ENCODE measurements at places on chromosomes 2 and 18.
A peak's percentile ranks its signal among the peaks of the same experiment; 100 is the strongest.

DNA sequence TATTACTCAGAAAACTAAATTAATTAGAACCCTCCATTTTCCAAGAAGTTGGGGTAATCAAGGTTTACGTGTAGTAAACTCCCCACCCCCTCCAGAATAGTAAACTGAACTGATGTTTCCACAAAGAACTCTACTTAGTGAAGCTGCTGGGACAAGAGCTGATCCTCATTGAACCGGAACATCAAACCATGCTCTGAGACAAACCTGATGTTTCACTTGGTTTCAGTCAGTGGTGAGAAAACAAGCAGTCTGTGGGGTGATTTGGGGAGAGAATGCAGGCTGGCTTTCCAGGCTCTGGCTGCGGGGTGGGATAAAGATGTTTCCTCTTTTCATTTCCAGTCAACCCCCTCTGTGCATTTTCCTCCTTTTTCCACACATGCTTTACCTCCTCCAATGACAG lies 38.2 kb downstream of the CELF4 start:
- no peak overlapping the region for H3K4me3 ChIP-seq
- no peak for DNase-seq
- H3K27ac ChIP-seq = no peak overlapping the region
- no peaks in the 10 kb centered on the region for H3K36me3 ChIP-seq
- peaks cover 23% of the 10 kb centered on the region for H3K27me3 ChIP-seq
- no peaks in the 10 kb centered on the region for H3K4me1 ChIP-seq

DNA sequence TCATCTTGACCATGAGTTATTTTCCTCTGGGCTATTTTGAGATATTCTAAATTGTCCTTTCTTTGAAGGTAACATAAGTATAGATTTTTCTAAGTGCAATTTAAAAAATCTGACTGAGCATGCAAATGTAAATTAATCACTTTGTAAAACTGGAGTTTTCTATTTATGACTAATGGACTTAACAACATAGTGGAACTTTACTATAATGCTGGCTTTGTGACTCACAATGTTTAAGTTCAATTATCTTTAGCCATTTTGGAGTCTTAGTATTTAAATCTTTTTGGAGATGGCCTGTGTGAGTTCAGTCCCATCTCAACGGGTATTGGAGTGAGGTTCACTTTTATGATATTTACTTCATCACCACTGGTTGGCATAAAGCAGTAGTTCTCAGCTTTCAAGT lies 35.2 kb upstream of the NOSTRIN start:
- no peaks in the 10 kb centered on the region for H3K27me3 ChIP-seq
- DNase-seq = no peak
- H3K4me3 ChIP-seq = no peak overlapping the region
- no peaks in the 10 kb centered on the region for H3K4me1 ChIP-seq
- no peak overlapping the region for H3K27ac ChIP-seq

GRCh38 chr18:43870626-43871025 lies 593.3 kb upstream of the SYT4 start:
- no peak for DNase-seq
- no peaks in the 10 kb centered on the region for H3K4me1 ChIP-seq
- H3K4me3 ChIP-seq = no peak overlapping the region
- no peaks in the 10 kb centered on the region for H3K27me3 ChIP-seq
- H3K36me3 ChIP-seq = no peaks in the 10 kb centered on the region
- no peak overlapping the region for H3K27ac ChIP-seq

DNA sequence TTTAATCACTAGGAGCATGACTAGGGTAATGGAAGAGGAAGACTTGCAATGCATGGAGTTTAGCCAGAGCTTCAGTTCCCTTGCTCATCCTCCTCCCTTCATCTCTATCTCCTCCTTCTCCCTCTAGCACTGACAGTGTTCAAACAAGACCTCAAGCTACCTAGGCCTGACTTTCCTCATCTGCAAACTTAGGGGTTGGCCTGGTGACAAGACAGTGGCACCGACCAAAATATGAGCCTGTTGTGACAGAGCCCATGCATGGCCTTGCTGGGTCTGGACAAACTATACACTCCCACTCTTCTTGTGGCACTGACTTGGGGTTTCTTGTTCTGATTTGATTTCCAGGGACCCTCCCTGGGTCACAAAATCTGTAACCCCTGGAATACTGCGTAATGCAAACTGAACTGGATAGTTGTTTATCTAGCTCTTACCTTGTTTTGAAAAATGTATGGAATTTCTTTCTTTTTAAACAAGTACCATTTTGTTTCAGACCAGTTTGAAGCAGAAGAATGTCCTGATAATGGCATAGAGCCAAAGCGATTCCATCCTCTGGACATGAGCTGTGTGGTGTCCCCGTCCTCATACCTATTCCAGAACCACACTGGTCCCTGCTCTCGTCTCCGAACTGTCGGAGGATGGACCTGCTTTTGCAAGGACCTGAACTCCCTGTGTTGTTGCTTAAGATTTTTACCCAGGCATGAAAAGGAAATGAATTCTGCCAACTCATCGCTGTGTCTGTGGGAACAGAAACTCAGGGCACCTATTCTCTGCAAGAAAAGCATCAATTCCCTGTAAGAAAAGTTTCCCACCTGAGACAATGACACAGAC lies 33.4 kb upstream of the PPP4R1 start:
- no peaks in the 10 kb centered on the region for H3K36me3 ChIP-seq
- no peak overlapping the region for H3K27ac ChIP-seq
- no peak for DNase-seq
- peaks cover 12% of the 10 kb centered on the region for H3K27me3 ChIP-seq

- H3K36me3 ChIP-seq = no peaks in the 10 kb centered on the region
- H3K27me3 ChIP-seq = no peaks in the 10 kb centered on the region
- H3K27ac ChIP-seq = no peak overlapping the region
- no peaks in the 10 kb centered on the region for H3K4me1 ChIP-seq
- H3K4me3 ChIP-seq = no peak overlapping the region
These were observed 131.3 kb upstream of the REV1 start for GRCh38 chr2:99621106-99621505.

DNA sequence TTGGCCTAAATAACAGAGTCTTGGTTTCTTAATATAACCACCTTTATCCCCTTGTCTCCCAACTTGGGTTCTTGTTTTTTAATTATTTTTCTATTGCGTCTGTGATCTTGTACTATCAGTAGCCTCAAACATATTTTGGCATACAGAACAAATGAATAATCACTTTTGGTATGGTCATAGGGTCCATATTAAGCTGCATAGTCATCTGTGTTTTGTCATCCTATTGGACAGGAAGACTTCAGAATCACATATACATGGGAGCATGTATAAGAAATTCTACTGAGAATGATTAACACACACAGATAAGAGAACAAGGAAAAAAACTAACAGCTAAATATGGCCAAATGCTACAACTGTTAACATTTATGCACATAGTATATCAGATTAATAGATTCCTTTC lies 126.0 kb downstream of the MEP1B start:
- H3K4me1 ChIP-seq = no peaks in the 10 kb centered on the region
- no peak for DNase-seq
- no peak overlapping the region for H3K27ac ChIP-seq
- H3K36me3 ChIP-seq = no peaks in the 10 kb centered on the region

DNA sequence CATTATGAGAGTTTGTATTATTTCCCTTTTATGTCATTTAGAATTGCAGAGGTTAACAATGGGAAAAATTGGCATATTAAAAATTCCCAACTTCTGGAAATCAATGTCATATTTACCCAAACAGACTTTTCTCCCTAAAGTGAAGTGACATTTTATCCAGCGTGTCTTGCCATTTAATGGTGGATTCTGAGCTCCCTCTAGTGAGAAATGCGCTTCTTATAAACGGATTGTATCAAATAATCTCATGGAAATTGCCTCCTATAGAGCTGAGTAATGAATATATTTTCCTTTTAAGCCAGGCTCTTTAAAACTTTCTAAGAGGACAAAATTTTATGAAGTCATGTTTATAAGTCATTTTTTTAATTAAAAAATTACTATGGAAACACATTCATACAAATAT lies 5.7 kb upstream of the GCFC2 start:
- H3K36me3 ChIP-seq = no peaks in the 10 kb centered on the region
- H3K27ac ChIP-seq = no peak overlapping the region
- H3K27me3 ChIP-seq = peaks cover 11% of the 10 kb centered on the region
- H3K4me1 ChIP-seq = peaks cover 6% of the 10 kb centered on the region

DNA sequence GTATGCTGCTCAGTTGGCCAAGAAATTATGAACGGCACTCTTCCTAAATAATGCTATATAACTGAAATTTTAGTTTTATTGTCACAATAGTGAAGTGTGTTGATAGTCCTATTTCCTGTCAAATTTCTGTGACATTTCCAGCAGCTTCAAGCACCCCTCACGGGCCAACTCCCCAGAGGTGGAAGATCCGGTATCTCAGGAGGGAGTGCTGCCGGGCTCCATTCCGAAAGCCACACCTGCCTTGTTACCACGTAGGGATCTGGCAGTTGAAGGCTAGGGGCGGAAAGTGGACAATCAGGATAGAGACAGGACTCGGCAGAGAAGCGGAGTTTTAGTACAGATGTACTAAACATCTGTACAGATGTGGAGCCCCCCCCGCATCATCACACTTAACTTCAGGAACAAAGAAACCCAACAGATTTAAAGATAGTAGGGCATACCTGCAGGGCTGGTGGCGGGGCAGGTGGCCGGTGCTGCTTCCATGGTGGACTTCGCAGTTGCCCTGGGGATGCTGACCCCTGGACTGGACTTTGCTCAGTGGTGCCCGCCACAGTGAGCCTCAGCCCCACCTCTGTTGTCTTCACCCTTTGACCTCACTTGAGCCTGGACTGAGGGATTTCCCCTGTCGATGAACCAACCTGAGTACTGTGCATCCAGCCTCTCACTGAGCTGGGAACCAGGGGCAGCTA lies 22.3 kb downstream of the ASAP2 start:
- no peaks in the 10 kb centered on the region for H3K4me1 ChIP-seq
- peaks cover 10% of the 10 kb centered on the region for H3K27me3 ChIP-seq

DNA sequence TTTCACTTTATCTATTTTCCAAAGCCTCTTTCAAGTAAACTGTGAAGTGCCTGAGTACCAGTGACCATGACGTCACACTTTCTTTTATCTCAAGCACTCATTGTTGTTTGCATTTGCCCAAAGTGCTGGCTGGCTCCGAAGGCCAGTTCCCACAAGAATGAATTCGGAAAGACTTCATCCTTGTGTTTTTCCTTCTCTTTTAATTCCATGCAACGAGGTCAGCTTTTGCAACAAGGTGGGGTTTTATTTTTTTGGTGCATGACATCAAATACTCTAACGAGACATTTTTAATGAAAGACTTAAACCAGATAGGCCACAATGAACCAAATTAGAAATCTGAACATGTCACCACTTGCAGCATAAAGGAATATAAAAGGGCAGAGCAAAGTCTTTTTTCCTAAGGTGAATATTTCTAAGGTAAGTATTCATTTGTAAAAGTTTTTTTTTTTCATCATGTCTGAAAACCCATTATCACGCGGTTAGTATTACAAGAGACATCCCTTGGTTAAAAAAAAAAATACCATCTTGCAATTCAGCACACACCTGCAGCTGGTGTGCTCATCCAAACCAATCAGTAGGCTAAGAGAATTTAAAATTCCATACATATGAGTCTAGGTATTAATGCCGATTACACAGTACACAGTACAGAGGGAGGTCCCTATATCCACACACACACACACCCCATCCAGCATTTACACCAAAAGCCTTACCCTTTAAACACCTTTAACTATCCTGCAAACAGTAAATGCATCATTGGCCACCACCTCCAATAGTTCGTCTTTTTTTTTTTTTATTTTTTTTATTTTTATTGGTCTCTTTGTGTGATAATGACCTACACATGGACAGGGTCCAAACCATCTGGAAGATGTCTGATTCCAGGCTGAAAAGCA lies 2.3 kb downstream of the ARL4C start:
- no peak for DNase-seq
- peaks cover 29% of the 10 kb centered on the region for H3K36me3 ChIP-seq
- H3K27ac ChIP-seq = peak overlapping the region; percentile 95
- H3K27me3 ChIP-seq = no peaks in the 10 kb centered on the region

DNA sequence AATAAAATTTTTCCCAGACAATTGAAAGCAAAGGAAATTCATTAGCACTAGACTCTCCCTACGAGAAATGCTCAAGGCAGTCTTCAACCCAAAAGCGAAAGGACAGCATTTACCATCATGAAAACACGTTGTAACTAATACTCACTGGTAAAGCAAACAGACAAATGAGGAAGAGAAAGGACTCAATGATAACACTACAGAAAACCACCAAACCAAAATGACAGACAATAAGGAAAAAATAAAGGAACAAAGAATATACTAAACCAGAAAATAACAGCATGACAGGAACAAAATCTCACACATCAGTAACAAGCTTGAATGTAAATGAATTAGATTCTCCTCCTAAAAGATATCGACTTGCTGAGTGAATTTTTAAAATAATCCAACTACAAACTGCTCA lies 190.7 kb downstream of the NOL4 start:
- H3K36me3 ChIP-seq = no peaks in the 10 kb centered on the region
- H3K4me3 ChIP-seq = no peak overlapping the region
- H3K27me3 ChIP-seq = no peaks in the 10 kb centered on the region
- no peak overlapping the region for H3K27ac ChIP-seq
- no peaks in the 10 kb centered on the region for H3K4me1 ChIP-seq
- no peak for DNase-seq

DNA sequence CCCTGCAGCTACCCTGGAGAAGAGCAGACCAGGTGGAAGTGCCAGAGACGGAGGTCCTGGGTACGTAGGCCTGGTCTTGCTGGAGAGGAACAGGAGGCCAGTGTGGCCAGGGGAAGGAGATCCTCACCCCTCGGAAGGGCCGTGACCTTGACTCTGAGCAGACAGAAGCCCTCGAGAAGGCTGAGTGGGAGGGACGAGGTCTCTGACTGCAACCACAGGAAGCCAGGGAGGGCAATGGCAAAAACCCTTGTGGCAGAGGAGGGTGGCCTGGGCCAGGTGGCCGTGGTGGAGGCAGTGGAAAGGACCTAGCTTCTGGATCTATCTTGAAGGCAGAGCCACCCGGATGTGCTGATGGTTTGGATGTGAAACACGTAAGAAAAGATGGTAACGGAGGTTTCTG lies 28.1 kb downstream of the THAP4 start:
- no peak for DNase-seq
- peaks cover 25% of the 10 kb centered on the region for H3K36me3 ChIP-seq

DNA sequence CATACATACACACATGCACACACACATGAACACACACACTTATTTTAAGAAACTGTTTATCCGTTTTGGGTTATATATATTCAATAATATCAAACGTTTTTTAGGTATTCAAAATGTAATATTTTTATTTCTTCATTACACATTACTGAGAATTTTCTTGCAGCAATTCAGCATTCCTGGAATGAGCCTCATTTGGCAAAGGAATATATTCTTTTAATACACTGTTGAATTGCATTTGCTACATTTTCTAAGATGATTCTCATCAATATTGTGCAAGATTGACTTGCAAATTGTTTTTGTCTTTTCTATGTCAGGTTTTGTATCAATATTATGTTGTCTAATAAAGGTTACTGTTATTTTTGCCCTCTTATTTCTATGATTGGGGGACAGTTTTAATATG lies 276.1 kb upstream of the CYP26B1 start:
- DNase-seq = no peak
- H3K27me3 ChIP-seq = no peaks in the 10 kb centered on the region
- H3K4me3 ChIP-seq = no peak overlapping the region
- H3K27ac ChIP-seq = no peak overlapping the region
- H3K36me3 ChIP-seq = no peaks in the 10 kb centered on the region

GRCh38 chr2:204673877-204674276 lies 128.6 kb downstream of the PARD3B start:
- H3K4me3 ChIP-seq = no peak overlapping the region
- H3K27ac ChIP-seq = no peak overlapping the region
- no peaks in the 10 kb centered on the region for H3K36me3 ChIP-seq
- DNase-seq = no peak
- peaks cover 2% of the 10 kb centered on the region for H3K27me3 ChIP-seq
- H3K4me1 ChIP-seq = no peaks in the 10 kb centered on the region
